T-helper 2 cell treated with Interferon-gamma antibody and Interleukin-4, amounts not matched to agents 5 μg/mL and 100 μg/mL, for 36 hours (primary cell): ENCODE measurements at places on chromosomes 2 and 18.

DNA sequence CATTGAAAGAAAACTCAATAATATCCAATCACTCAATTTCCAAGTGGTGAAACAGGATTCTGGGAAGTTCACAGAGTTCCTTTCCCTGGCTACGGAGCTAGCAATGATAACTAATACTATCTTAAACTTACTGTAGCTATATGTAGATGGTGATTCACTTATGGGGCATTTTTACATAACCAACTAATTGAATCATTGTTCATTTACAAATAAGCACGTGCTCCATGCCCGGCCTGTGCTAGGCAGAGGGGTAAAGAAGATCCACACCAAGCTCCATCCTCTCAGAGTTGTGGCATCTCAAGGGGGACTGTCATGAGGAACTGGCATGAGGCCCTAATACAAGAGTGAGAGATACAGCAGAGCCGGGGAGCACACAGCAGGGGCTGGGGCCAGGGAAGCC is 176.3 kb downstream of the ANKRD30B start:
- no peak for DNase-seq

GRCh38 chr18:78144669-78145068 is 834.9 kb upstream of the SALL3 start:
- DNase-seq: no peak

GRCh38 chr2:29368659-29369040 is 253.4 kb downstream of the CLIP4 start:
- DNase-seq: no peak

DNA sequence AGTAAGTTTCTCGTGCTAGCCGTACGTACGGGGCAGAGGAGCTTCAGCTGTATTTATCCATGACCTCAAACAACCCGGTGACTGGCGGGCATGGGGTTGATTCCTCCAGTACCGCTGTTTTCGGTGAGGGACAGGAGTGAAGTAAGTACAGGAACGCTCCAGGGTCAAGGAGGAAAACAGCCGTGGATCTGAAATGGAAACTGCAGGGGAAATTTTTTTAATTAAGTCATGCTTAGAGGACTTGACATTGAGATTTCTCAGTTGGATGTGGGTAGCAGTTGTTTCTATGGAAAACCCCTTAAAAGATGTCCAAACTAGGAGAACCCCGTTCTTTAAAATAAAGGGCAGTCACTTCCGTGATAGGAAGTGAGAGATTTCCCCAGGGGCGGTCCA is 1.2 kb downstream of the RAB12 start:
- DNase-seq: peak; percentile 17

GRCh38 chr2:212863185-212863588 is 288.2 kb downstream of the IKZF2 start:
- DNase-seq: peak; percentile 20

DNA sequence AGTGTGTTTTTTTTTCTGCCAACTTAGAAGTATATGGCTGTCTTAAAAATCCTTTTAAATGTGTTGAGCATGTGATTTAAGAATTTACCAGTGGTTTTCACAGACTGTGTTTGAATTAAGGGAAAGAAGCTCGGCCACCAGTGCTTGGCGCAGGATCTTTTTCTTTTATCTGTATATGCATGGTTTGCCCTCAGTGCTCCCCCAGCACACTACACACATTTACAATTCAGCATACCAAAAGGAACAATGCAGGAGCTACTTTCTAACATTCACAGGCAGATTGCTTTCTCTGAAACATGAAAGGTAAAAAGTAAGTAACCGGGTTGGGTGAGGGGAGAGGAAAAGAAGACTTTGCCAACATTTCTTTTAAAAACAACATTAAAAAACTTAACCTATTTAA is 3.9 kb downstream of the SALL3 start:
- no peak for DNase-seq

- DNase-seq: no peak
Observed at GRCh38 chr18:54109131-54109683, 115.3 kb downstream of the MBD2 start.

GRCh38 chr2:135512099-135512498 is 18.9 kb downstream of the ZRANB3 start:
- DNase-seq: no peak

GRCh38 chr2:226030788-226031646 is 631.5 kb downstream of the NYAP2 start:
- DNase-seq: no peak

GRCh38 chr2:133766164-133766832 is 198.0 kb upstream of the NCKAP5 start:
- DNase-seq: no peak

- DNase-seq: no peak
Observed at GRCh38 chr2:239013678-239013976, 165.7 kb downstream of the TWIST2 start.

- no peak for DNase-seq
Observed at GRCh38 chr2:171146633-171147032, 14.1 kb downstream of the TLK1 start.

DNA sequence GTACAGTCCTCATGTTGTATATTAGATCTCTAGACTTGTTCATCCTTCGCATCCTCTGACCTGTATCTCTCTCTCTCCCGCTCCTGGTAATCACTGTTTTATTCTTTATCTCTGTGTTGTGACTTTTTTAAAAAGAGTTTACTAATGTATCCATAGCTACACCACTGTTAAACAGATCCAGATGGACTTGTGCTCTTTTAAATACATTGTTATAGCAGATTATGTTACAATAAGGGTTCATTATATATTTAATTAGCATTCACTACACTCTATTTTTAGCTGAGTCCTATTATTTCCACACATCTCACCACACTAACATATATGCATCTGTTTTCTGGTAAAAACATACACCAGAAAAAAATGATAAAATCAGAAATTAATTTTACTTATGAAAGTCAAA is 90.5 kb downstream of the RBM43 start:
- DNase-seq: no peak

DNA sequence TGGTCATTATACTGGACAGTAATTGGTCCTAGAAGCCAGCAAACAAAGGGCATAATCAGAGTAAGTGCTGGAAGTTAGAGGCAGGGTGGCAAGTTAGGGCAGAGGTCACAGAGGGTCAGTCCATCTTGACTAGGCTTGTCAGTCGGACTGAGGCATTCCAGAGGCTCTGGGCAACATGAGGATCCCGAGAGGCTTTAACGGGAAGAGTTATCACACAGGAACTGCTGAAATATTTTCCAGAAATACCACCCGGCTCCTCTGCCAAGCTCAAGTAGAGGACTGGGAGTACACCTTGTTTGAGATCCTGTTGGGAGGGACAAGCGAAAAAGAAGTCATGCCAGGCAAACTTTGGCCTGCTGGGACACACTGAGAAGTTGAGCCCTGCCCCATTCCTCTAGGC is 13.7 kb downstream of the C2orf81 start:
- DNase-seq: no peak

- DNase-seq: no peak
Observed at GRCh38 chr18:34773961-34774766, 64.1 kb downstream of the DTNA start.

- DNase-seq: no peak
Observed at GRCh38 chr2:233209117-233209532, 42.3 kb upstream of the ATG16L1 start.

GRCh38 chr2:214575030-214575429 is 164.2 kb downstream of the VWC2L start:
- DNase-seq: no peak

DNA sequence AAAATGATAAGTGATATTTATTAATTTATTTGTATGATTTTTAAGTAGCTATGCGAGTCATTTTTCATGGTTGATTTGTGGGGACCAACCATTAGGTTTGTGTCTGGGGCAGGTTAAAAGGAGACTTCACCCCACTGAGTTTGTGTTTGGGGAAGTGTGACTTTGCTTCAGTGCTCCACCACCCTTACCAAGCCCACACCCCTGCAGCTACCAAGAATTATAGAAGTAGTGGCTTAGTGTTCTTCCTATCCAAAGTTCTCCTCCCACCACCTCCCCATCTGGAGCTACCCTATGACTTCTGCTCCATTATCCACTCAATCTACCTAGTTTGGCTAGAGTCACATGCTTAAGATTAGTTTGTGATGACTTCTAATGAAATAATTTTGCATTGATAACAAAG is 182.1 kb upstream of the ZEB2 start:
- no peak for DNase-seq

GRCh38 chr2:45210462-45211195 is 201.4 kb upstream of the SIX2 start:
- DNase-seq: no peak

GRCh38 chr2:100730290-100730868 is 89.6 kb upstream of the NPAS2 start:
- no peak for DNase-seq

- no peak for DNase-seq
Observed at GRCh38 chr2:24046599-24046929, 627 bp downstream of the WDCP start.

GRCh38 chr2:198054299-198054698 is 249.9 kb downstream of the PLCL1 start:
- DNase-seq: no peak

GRCh38 chr2:226649871-226650660 is 149.6 kb downstream of the IRS1 start:
- DNase-seq: peak; percentile 49

GRCh38 chr2:64601785-64602391 is 51.8 kb downstream of the SERTAD2 start:
- no peak for DNase-seq

- no peak for DNase-seq
Observed at GRCh38 chr2:170307555-170308351, 129.8 kb downstream of the MYO3B start.

GRCh38 chr2:101830555-101830954 is 133.0 kb downstream of the MAP4K4 start:
- DNase-seq: peak; percentile 34

GRCh38 chr2:109554758-109555157 is 59.0 kb downstream of the SEPTIN10 start:
- DNase-seq: no peak

- no peak for DNase-seq
Observed at GRCh38 chr2:19607931-19608771, 249.7 kb upstream of the OSR1 start.

- DNase-seq: no peak
Observed at GRCh38 chr2:84424152-84424551, 34.9 kb downstream of the SUCLG1 start.

DNA sequence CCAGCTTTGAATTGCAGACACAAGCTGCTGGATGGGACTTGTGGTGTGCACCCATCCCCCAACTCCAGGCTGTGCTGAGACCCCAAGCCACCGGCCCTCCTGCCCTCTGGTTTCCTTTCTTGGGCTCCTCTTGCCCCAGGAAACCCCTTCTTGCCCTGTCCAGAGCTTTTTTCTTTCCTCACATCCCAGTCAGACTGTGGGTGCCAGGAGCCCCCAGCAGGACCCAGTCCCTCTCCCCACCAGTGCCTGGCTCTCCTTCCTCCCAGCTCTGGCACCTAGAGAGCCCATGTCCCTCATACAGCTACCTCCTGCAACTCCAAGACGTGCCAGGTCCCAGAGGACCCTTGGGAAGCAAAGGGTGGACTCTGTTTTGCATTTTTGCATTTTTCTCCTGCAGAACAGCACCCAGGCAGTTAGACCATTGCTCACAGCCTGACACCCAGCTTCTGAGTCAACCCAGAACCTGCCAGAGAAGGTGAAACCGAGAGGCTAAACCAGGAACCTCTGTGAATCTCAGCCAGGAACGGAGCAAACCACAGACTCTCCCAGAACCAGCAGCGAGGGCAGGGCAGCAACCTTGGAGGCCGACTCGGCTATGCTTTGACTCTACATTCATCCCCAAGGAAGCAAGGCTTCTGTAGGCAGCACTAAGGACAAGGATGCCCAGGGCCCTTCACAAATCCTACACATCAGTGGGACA is 221.1 kb downstream of the ANAPC1 start:
- DNase-seq: peak; percentile 57

GRCh38 chr2:68282811-68283418 is 30.6 kb upstream of the PPP3R1 start:
- no peak for DNase-seq

- DNase-seq: no peak
Observed at GRCh38 chr2:134800341-134800740, 38.1 kb upstream of the ACMSD start.

GRCh38 chr2:7094231-7094741 is 177.1 kb downstream of the RNF144A start:
- DNase-seq: no peak

DNA sequence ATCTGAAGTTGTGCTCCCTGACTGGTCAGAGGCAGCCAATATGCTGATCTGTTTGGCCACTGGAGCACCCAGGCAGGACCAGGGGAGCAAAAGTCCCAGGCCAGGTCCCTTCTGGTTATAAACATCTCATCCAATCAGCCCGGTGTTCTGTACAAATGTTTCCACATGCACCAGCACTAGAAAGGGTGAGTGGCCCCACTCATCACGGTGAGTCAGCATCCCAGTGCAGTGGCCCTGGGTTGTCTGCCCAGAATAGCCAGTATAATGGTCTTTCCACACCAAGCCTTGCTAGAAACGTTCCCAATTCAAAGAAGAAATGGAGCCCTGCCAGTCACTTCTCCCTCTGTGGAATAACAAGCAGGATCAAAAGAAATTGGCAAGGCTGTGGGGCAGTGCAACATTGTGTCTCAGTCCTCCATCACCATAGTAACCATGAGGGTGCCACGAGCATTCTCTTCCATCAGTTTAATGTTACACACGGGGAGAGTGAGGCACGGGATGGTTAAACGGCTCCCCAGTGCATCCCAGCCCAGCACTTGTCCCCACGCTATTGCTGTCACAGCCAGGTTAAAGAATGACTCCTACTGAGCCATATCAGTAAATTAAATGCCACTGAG is 174.9 kb downstream of the SEPTIN10 start:
- DNase-seq: no peak

- no peak for DNase-seq
Observed at GRCh38 chr2:216984937-216985336, 125.1 kb upstream of the TNP1 start.

GRCh38 chr2:62112179-62112578 is 83.7 kb upstream of the B3GNT2 start:
- DNase-seq: no peak

- peak; percentile 56 for DNase-seq
Observed at GRCh38 chr2:160417745-160418397, 75.7 kb downstream of the RBMS1 start.

DNA sequence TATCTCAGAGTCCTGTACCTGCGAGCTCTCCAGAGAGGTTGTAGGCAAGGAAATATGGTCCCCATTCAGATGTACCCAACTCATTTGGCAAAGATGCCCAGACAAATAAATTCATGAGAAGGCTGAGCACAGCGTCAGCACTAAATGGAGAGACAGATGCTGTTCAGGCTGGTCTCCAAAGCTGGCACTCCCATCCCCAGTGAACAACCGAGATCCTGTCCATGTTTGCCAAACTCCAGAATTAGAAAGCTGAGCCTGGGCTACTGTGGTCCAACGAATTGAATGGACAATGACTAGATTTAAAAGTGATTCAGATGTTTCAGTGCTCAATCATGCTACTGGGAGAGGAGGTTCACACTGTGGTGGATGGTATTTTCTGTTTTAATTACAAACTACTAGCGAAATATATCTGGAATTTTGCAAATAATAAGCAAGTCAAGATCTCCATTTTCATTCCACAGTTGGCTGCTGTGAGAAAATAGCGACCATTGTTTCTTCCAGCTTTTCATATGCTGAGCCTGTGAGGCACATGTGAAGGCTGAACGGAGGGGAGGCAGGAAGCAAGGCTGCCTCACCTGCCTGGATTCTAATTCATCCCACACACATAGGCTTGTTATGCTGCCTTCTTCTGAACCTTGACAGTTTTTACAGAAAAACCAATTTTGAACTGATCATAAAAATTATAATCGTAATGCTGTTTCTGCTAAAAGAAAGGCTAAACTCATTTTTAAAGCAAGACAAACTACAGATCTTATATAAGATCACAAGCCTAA is 22.6 kb upstream of the DAPL1 start:
- DNase-seq: no peak
